ENCODE measurements at places on chromosomes 3 and 15. TPM values are rescaled to one million over a fixed set of nuclear protein-coding genes. Genes with fewer than 3 reads are reported as not detected.

DNA sequence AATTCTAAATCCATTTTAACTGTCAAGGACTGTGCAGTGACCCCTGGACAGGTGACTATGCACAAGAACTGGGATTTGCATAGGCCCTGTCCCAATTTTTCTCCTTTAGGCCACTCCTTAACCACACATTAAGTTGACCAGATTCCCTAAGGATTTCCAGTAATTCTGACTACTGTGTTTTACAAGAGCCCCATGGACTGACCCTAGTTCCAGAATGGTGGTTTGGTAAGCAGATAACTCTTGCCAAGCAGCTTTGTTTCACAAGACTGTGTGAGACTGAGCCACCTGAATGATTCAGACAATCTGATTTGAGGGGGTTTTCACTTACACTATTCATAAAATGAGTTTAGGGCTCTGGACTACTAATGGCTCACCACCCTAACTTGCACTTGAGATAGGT, 535.8 kb downstream of the ZBBX start:
- no peak for DNase-seq

GRCh38 chr3:141729240-141729639, 8.9 kb upstream of the RNF7 start:
- DNase-seq, result no peak

GRCh38 chr3:169475978-169476698, 187.4 kb downstream of the MECOM start:
- DNase-seq, result no peak

GRCh38 chr15:25683415-25683814, 179.7 kb downstream of the ATP10A start:
- DNase-seq, result no peak

DNA sequence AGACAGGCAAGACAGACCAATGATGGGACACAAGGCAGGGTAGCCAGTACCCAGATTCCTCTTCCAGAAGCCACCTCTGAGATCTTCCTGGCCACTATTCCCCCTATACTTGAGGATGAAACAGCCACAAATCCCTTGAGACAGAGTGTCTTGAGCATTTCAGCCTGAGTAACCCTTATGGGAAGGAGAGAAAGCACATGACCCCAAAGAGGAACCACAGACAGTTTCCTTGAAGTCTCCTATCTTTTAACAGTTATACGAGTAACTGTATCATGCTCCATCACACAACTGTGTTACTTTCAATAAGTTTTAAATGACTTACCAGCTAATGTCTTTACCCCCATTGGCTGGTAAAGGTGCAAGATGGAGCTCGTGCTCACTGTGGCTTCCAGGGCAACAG, 9.3 kb downstream of the VIPR1 start:
- no peak for DNase-seq

The PSTPIP1 gene
- 16.0 TPM for total RNA-seq
